ENCODE measurements at places on chromosomes 5 and 9.

DNA sequence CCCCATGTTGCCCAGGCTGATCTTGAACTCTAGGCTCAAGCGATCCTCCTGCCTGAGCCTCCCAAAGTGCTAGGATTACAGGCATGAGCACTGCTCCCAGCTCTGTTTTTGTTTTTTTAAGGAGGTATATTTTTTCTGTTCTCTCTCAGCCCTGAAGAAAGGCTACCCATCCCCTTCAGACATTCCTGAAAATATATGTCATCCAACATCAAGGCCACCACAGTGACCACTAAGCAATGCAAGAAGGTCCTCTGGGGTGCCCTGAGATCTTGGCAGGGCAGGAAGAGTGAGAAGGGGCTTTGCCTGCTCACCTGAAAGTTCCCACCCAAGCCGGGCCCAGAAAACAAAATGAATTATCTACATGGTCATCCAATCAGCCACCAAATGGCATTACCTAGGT lies 47.8 kb upstream of the IL17B start:
- no peaks in the 10 kb centered on the region for H3K27me3 ChIP-seq
- H3K4me3 ChIP-seq = no peak overlapping the region
- no peak for DNase-seq
- H3K4me1 ChIP-seq = peaks cover 14% of the 10 kb centered on the region

- no peaks in the 10 kb centered on the region for H3K36me3 ChIP-seq
- H3K4me1 ChIP-seq = peaks cover 3% of the 10 kb centered on the region
- peak overlapping the region; percentile 94 for H3K4me3 ChIP-seq
- H3K27me3 ChIP-seq = no peaks in the 10 kb centered on the region
- peak; percentile 29 for DNase-seq
- peak overlapping the region; percentile 93 for H3K27ac ChIP-seq
These were observed 457 bp downstream of the UGCG start for GRCh38 chr9:111896942-111897600.

DNA sequence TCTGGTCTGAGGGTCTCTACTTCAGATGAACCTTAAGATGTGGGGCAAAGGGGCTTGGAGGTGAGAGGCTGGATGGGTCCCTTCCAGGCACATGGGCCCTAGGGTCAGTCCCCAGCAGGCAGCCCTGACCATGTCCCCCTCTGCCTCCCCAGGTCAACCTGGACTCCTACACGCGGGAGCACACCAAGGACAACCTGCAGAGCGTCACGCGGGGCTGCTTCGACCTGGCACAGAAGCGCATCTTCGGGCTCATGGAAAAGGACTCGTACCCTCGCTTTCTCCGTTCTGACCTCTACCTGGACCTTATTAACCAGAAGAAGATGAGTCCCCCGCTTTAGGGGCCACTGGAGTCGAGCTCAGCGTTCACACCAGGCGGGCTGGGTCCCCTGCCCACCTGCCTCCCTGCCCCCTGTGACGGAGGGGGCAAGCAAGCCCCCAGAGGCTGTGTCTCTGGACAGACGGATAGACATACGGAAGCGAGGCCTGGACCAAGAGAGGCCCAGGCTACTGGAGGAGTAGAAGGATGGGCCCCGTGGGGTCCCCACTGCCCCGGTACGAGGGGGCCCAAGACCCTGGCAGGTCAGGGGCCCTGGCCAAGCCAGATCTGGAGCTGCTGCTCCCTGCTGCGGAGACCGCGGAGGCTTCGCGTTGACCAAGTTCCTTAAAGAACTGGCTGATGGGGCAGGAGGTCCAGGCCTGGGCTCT lies 133.2 kb downstream of the RGS3 start:
- no peak overlapping the region for H3K4me3 ChIP-seq
- DNase-seq = no peak
- H3K4me1 ChIP-seq = peaks cover 10% of the 10 kb centered on the region
- peaks cover 4% of the 10 kb centered on the region for H3K36me3 ChIP-seq

DNA sequence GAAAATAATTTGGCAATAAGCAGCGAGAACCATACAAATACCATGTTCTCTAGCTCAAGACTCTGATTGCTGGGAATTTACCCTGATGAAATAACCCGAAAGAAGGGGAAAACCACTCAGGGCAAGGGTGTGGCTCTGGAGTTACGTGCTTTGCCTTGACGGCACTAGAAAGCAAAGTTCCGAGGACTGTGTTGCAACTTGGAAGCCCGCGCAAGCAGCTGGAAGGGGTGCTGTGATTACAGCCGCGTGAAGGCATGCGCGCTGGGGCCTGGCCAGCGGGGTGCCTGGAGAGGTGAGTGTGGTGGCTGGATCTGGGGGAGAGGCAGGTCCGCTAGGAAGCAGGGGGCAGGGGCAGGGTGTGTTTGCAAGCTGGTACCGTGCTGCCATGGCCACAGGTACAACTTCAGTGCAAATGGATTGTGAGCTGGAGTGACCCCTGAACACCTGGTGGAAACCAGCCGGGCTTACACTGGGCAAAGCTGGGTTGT lies 52.6 kb upstream of the CNOT6 start:
- H3K27me3 ChIP-seq = no peaks in the 10 kb centered on the region
- H3K4me3 ChIP-seq = no peak overlapping the region
- no peaks in the 10 kb centered on the region for H3K36me3 ChIP-seq

GRCh38 chr9:84513473-84513872 lies 156.1 kb upstream of the NTRK2 start:
- no peak overlapping the region for H3K4me3 ChIP-seq
- no peak for DNase-seq
- no peaks in the 10 kb centered on the region for H3K4me1 ChIP-seq
- H3K27me3 ChIP-seq = no peaks in the 10 kb centered on the region
- H3K27ac ChIP-seq = no peak overlapping the region
- H3K36me3 ChIP-seq = no peaks in the 10 kb centered on the region

- H3K4me3 ChIP-seq = peak overlapping the region; percentile 81
- H3K36me3 ChIP-seq = no peaks in the 10 kb centered on the region
- H3K27ac ChIP-seq = peak overlapping the region; percentile 98
- H3K4me1 ChIP-seq = peaks cover 7% of the 10 kb centered on the region
- H3K27me3 ChIP-seq = no peaks in the 10 kb centered on the region
These were observed 1.0 kb upstream of the CACFD1 start for GRCh38 chr9:133458643-133459312.

GRCh38 chr9:70817311-70817710 lies 304.1 kb downstream of the TRPM3 start:
- no peak overlapping the region for H3K27ac ChIP-seq
- DNase-seq = no peak
- H3K4me3 ChIP-seq = no peak overlapping the region
- H3K27me3 ChIP-seq = no peaks in the 10 kb centered on the region
- no peaks in the 10 kb centered on the region for H3K36me3 ChIP-seq

DNA sequence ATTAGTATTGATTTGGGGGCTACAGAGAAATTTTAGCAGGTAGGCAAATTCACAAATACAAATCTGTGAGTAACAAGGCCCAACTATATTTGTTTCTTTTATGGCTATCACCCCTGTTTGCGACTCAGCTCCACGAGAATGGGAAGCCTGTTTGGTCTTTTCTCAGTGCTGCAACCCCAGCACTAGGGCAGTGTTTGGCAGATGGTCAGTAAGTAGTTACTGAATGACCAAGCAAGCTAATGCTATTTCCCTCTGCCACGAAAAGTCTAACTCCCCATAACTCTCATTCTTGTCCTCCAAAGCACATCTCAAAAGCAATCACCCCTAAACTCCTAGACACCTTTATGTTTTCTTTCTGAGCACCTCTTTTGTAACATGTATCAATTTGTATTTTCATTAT lies 245.6 kb downstream of the DNAH5 start:
- no peak for DNase-seq
- H3K4me1 ChIP-seq = no peaks in the 10 kb centered on the region
- H3K27me3 ChIP-seq = no peaks in the 10 kb centered on the region

DNA sequence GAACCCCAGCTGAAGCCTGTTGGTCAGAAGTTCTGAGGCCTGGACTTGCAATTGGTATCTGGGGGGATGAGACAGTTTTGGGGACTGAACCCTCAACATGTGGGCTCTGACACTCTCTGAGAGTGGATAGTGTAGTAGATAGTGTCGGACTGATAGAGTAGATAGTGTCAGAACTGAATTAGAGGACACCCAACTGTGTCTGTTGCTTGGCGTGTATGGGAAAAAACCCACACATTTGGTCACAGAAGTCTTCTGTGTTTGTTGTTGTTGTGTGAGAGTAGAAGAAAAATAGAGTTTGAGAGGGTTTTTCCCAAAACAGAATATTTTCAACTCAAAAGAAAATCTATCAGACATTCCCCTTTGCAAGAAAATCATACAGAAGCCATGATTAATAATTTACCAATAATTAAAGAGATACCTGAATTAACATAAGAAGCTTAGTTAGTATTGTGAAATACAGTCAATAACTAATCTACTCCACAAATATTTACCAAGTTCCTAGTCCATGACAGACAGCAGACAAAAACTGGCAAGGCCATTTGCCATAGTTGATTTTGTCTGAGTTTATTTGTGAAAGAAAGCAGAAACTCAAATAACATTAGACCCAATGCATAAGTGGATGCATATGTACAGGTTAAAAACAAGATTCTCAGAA lies 170.9 kb downstream of the CTNND2 start:
- no peaks in the 10 kb centered on the region for H3K27me3 ChIP-seq
- H3K4me3 ChIP-seq = no peak overlapping the region
- no peak overlapping the region for H3K27ac ChIP-seq
- H3K4me1 ChIP-seq = no peaks in the 10 kb centered on the region
- DNase-seq = no peak
- no peaks in the 10 kb centered on the region for H3K36me3 ChIP-seq

DNA sequence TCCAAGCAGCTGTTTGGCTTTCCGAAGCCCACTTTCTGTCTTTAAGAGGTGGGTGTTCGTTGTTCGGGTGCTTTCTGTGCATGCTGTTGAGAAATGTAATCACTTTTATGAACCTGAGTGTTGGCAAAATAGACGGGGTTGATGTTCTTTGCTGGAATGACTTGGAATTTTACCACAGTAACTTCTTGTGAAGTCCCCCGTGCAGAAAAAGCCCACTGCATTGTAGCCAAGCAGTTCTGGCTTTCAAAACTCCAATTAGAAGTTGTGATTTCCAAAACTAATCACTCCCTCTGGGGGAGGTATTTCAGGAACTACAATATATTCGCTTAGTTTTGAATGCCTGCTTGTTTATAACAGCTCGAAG lies 111.1 kb downstream of the PAM start:
- H3K27ac ChIP-seq = peak overlapping the region; percentile 86
- H3K4me1 ChIP-seq = no peaks in the 10 kb centered on the region
- peak overlapping the region; percentile 80 for H3K4me3 ChIP-seq
- DNase-seq = no peak

- DNase-seq = no peak
- no peaks in the 10 kb centered on the region for H3K36me3 ChIP-seq
- peak overlapping the region; percentile 54 for H3K4me3 ChIP-seq
These were observed 147.1 kb downstream of the ERCC6L2 start for GRCh38 chr9:96022445-96023051.

DNA sequence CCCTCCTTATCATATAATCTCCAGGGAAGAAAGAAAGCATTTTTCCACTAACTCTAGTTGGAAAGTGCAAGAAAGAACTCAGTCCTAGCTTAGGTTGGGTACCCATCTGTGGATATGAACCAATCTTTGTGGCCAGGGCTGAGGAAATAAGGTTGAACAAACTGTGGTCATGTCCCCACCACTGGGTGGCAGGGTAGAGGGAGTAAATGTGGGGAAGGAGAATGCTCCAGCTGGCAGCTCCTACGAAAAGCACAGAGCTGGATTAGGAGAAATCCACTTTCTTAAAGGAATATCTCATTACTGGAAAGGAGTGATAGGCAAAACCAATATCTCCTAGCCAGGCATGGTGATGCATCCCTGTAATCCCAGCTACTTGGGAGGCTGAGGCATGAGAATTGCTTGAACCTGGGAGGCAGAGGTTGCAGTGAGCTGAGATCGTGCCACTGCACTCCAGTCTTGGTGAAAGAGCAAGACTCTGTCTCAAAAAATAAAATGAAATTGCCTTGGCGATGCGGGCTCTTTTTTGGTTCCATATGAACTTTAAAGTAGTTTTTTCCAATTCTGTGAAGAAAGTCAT lies 175.1 kb downstream of the CCDC192 start:
- no peaks in the 10 kb centered on the region for H3K36me3 ChIP-seq
- no peak for DNase-seq
- no peaks in the 10 kb centered on the region for H3K27me3 ChIP-seq
- no peak overlapping the region for H3K4me3 ChIP-seq
- H3K27ac ChIP-seq = no peak overlapping the region

DNA sequence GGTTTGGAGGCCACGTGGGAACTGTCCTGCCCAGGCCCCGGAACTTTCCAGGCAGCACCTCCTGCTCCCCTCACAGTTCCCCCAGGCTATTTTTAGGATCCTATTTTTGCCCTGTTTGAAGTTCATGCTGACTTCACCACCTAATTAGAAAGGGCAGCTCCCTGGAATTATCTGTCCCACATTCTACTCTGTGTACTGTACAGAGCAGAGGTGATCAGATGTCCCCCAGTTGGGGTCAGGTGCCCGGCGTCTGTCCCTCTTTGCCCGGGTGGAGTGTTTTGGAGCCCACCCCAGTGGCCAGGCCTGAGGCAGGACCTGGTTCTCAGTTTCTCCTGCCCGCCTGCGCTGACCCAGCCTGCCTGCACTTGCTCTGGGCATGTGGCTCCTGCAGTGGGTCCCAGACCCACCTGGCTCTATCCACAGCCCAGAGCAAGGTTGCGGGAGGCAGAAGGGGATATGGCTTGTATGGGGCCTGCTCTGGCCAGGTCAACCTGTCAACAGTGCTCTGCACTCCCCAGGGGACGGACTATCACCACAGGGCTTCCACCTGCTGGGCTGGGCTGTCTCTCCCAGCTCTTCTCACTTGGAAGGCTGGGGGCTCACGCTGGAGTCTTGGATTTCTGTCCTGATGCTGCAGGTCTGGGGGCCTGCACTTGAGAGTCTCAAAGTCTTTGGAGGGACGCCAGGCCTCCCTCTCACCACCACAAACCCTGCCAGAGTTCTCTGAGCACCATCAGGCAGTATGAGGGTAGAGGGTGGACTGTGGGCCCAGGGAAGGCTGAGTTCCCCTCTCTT lies 268.3 kb downstream of the GADD45G start:
- H3K36me3 ChIP-seq = no peaks in the 10 kb centered on the region
- no peak overlapping the region for H3K27ac ChIP-seq
- no peak overlapping the region for H3K4me3 ChIP-seq
- no peaks in the 10 kb centered on the region for H3K27me3 ChIP-seq
- peak; percentile 34 for DNase-seq
- H3K4me1 ChIP-seq = no peaks in the 10 kb centered on the region

DNA sequence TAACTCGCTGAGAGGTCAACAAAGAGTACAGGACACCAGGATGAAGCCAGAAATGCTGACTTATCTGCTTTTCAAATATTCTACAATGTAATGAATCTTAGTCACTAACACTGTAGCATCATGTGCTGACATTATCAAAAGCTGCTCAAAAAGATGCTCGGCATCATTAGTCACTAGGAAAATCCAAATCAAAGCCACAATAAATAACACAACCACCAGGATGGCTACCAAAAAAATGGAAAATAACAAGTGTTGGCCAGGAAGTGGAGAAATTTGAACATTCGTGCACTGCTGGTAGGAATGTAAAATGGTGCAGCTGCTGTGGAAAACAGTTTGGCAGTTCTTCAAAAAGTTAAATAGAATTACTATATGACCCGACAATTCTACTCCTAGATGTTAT lies 269.1 kb downstream of the GLIS3 start:
- no peaks in the 10 kb centered on the region for H3K4me1 ChIP-seq
- H3K4me3 ChIP-seq = no peak overlapping the region
- no peaks in the 10 kb centered on the region for H3K27me3 ChIP-seq
- H3K27ac ChIP-seq = no peak overlapping the region

GRCh38 chr9:111131211-111131610 lies 92.9 kb upstream of the LPAR1 start:
- no peaks in the 10 kb centered on the region for H3K4me1 ChIP-seq
- H3K36me3 ChIP-seq = no peaks in the 10 kb centered on the region
- H3K27ac ChIP-seq = no peak overlapping the region
- no peaks in the 10 kb centered on the region for H3K27me3 ChIP-seq
- no peak overlapping the region for H3K4me3 ChIP-seq

- H3K4me1 ChIP-seq = no peaks in the 10 kb centered on the region
- H3K27ac ChIP-seq = no peak overlapping the region
- no peak for DNase-seq
- H3K4me3 ChIP-seq = no peak overlapping the region
- H3K27me3 ChIP-seq = no peaks in the 10 kb centered on the region
- H3K36me3 ChIP-seq = no peaks in the 10 kb centered on the region
These were observed 971.5 kb downstream of the EFNA5 start for GRCh38 chr5:106699198-106699597.

All from breast epithelium (tissue), 4 donors.